ENCODE measurements at places on chromosomes 4 and X.

DNA sequence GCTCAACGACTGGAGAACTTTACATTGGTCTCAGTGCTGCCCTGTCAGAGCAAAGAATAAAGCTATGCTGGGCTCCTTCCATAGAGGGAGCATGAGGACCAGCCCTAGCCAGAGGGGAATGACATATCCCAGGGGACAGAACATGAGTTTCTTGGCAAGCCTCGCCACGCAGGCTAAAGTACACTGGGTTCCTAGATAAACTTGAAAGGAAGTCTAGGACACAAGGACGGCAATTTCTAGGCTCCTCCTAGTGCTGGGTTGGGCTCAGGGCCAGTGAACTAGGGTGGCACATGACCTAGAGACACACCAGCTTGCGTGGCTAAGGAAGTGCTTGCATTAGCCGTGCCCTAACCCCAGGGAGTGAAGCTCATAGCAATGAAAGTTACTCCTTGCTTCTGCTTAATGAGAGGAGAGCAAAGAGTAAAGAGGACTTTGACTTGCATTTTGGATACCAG is 141.0 kb downstream of the MAB21L2 start:
- no peak for DNase-seq

GRCh38 chr4:38075370-38076152 is 115.4 kb downstream of the PTTG2 start:
- DNase-seq = no peak

- DNase-seq = no peak
These were observed 94.6 kb downstream of the LIMCH1 start for GRCh38 chr4:41632481-41633073.

GRCh38 chrX:78747971-78748370 is 451 bp downstream of the LPAR4 start:
- no peak for DNase-seq

GRCh38 chrX:11764602-11765067 is 6.6 kb downstream of the MSL3 start:
- DNase-seq = no peak

DNA sequence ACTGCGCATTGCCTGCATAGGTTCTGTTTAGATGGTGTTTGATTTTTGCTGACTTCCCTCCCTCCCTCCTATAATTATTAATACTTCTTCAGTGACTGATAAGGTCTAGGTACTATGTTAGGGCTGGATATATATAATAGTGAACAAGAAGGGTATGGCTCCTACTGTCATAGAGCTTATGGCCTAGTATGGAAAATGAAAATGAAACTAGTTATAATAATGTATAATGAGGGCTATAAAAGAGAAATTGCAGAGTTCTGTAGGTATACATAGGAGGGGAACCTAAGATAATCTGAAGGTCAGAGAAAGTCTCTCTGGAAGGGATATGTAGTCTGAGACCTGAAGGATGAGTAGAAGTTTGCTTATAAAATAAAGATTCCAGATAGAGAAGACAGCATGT is 102.1 kb downstream of the DCK start:
- no peak for DNase-seq

DNA sequence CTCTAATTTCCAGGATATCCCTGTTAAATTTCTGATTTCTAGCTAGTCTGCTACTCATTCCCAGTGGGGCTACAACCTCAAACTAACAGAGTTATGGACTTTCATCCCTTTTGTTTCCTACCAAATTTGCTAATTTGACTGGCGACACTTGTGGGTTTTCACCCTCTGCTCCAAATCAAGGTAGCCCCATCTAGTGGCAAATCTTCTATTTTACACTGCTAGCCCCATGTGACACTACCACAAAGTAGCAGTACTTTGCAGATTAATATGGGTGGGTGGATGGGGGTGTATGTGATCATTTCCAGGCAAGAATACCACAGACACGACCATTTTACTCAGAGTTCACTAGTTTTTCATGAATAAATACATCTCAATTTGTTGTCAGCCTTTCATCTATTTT is 150.3 kb downstream of the MSL3 start:
- DNase-seq = peak; percentile 39

DNA sequence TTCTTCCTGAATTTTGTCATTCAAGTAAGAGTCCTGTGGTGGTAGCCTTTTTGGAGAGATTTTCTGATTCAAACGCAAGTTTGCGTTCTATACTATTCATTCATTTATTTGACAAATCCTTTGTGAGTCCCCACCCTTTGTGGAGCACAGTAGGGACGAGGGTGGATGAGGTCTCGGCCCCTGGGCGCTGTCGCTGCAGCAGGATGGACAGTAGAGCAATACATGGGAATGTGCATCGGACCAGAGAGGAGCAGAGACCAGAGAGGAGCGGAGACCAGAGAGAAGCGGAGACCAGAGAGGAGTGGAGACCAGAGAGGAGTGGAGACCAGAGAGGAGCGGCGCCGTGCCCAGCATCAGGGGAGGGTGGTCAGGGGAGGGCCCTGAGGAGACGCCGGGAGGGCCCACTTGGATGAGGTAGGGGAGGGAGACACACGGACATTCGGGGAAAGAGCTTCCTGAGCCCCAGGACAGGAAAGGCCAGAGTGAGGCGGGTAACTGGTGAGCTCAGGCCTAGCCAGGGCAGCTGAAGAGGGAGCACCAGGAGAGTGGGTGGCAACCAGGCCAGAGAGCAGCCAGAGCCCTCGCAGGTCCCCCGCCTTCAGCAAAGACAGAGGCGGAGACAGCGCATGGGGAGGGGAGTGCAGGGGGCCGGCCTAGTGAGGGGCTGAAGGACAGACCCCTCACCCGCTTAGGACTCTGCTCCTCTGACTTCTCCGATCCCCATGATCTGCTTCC is 67.3 kb downstream of the NAT8L start:
- DNase-seq = no peak

DNA sequence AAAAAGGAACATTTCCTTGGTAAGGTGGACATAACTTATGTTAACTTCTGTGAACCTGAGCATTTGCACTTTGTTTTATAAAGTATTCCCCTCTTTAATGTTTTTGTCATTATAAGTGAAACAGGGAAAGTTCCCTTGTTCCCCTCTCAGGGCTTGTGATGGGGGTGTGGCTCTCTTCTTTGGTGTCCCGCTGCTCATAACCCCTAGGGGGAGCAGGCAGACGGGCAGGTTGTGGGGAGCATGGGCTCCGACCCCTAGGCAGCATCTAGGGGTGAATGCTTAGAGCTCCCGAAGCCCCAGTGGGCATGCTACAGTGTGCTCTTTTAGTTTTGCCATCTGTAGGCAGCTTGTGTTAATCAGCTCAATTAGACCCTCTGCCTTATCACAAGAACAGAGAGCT is 200.4 kb downstream of the DACH2 start:
- DNase-seq = no peak

Data from NCI-H748 treated with DMSO at 0.1 percent for 48 hours (cell line).